ENCODE measurements at places on chromosomes 6 and 20.

DNA sequence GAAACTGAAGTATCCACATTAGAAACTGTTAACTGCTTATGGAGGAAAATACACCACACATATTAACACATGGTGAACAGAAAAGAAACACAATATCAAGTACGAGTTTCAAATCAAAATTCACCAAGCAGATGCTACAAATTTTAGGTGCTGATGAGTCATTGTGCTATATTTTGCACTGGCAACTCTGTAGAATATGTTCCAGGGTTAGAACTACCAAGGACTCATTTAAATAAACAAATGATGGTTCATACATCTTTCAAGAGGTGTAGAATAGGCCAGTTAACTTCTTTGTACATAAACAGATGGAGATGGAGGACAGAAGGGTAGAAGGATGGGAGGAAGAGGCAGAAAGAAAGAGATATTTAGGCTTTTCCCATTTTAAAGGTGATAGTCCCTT, 184.9 kb downstream of the ARHGAP18 start:
- DNase-seq, result no peak

- no peak for DNase-seq
Observed at GRCh38 chr6:111114482-111114881, 27.2 kb downstream of the SLC16A10 start.

DNA sequence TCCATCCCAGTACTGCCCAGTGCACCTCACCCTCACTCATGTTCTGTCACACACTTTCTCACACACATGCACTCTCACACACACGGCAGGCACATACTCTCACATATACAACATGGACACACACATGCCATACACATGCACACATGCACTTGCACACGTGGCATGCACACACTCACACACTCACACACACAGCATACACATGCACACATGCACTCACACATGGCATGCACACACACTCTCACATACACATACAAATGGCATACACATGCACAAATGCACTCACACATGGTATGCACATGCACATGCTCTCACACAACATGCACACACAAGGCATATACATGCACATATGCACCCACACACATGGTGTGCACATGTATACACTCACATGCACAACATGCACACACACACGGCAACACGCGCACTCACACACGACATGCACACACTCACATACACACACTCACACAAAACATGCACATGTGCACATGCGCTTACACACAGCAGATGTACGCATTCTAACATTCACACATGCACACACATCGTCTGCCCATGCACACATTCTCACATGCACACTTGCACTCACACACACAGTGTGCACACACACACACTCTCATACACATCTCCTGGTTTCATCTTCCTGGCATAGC, 131.7 kb upstream of the THBS2 start:
- no peak for DNase-seq

DNA sequence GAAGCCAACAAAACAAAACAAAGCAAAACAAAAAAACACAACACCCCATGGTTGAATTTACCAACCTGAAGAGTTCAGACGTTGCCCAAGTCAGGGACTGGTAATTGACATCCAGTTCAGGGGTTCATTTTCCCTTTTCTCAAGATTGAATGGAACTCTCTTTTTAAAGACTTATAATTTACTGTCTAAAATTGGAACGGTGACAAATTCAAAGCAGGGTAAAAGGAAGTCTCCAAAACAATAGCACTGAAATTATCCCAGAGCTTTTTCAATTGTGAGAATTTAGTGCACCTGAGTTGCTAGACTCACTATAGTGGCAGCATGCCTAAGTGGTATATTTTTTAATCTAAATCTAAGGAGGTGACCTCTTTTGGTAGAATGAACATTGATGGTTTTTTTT, 90.9 kb upstream of the PREP start:
- no peak for DNase-seq

- no peak for DNase-seq
Observed at GRCh38 chr6:84462698-84463097, 235.3 kb upstream of the CEP162 start.

- DNase-seq, result peak; percentile 80
Observed at GRCh38 chr20:11891077-11891775, 26.5 kb upstream of the BTBD3 start.

- DNase-seq, result no peak
Observed at GRCh38 chr6:114291428-114291827, 51.4 kb downstream of the HS3ST5 start.

DNA sequence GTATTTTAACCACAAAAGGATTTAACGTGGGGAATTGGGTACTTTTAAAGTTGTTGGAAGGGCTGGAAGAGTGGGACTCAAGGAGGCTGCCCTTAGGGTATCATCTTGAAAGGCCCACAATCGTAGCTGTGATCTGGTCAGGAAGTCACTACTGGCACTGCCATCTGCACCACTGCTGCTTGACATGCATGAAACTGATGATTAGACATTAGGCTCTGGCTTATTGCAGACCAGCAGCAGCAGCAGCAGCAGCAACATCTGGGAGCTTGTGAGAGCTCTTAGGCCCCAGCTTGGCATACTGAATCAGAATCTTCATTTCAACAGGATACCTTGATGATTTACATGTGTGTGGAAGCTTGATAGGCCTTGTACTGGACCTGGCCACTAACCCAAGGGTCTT, 68.6 kb downstream of the PHF20 start:
- no peak for DNase-seq

DNA sequence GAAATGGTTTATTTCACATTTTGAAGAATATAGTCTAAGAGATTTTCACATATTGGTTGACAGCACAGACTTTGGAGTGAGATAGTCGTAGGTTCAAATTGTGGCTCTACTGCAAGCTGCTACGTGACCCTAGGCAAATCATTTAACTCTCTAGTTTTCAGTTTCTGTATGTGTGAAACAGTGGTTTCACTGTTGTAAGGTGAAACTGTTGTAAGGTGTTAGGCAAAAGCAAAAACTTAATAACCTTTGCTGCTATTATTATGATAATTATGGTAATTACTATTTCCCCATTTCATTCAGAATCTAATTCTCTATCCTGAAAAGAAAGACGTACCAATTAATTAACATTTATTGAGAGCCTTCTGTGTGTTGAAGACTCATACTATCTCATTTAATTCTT, 144.2 kb downstream of the REV3L start:
- no peak for DNase-seq

- no peak for DNase-seq
Observed at GRCh38 chr20:2207770-2208097, 88.1 kb upstream of the TGM3 start.

- no peak for DNase-seq
Observed at GRCh38 chr20:37540001-37540400, 12.3 kb upstream of the BLCAP start.

- DNase-seq, result peak; percentile 82
Observed at GRCh38 chr20:63230800-63231268, 4.9 kb upstream of the BIRC7 start.

GRCh38 chr20:47253872-47254271, 102.6 kb downstream of the ZMYND8 start:
- DNase-seq, result no peak

DNA sequence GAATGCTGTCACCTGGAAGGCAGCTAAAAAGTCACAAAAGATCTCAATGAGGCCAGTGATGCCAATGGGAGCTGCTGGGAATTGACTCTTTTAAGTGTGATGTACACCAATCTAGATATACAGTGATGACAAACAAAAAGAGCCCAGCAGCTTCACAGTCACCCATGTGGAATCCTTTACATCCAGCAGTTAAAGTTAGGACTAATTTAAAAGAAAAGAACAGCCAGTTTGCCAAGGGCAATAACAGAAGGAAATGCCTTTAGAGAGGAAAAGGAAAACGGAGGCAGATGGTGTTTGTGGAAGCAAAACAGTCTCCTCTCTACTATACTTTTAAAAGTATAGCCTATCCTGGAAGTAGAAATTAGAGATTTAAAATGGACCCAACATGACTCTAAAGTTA, 873.5 kb downstream of the EPHA7 start:
- no peak for DNase-seq

- no peak for DNase-seq
Observed at GRCh38 chr20:57450931-57451330, 59.7 kb downstream of the RBM38 start.

DNA sequence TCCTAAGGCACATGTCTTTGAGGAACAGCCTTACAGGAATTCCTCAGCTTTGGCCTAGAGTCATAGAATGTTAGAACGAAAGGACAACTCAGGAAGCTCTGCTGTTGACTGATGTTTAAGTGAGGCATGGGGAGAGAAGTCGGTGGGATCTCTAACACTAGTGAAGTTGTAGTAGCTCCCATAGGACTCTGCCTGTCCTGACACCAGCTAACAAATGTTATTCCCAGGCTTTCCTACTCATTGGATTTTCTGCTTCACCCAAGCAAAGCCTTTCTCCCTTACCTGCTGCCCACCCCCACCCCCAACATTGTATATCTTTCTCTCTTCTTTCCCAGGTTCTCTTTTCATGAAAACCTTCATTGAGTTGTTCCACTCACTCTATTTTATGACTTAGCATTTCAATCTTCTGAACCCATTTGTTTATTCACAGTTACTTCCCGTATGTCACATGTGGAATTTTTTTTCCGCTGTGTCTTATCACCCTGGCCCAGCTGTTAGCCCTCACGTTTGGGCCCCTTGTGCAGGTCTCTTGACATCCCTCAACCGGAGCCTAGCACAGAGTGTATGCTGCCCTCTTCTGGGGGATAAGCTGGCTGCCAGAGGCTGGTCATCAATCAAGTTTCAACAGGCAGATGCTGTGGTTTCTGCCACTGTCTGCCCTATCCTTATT, 39.2 kb upstream of the RNF8 start:
- peak; percentile 57 for DNase-seq

- DNase-seq, result no peak
Observed at GRCh38 chr6:79246891-79247290, 12.4 kb upstream of the HMGN3 start.

DNA sequence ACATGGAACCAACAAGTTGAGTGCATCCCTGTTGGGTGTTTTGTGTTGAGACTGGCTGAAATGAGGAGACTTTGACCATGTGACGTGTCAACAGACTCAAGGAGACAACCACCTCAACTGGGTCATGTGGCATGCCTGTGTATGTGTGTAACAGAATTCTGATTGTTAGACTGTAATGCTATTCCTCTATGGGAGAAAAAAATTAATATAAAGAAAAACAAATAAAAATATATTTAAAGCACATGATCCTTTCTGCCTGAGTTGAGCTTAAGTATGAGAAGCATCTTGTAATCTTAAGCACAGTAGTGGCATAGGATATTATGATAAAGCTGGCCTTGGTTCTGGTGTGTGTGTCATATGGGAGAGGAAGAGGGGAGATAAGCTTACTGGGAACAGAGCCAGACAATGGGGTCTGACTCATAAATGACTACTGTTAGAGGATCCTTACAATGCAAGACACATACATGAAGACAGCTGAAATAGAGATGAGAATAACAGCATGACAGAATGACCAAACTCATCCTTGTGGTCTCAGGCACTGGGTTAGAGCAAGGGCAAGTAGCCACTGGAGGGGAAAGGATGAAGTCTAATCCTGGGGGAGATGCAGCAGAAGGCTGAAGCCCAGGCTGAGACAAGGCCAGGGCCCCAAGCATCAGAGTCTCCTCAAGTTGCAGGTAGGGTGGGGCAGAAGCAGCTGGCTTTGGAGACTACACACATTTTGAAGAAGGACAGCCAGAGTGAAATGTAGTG, 9.2 kb downstream of the TP53INP2 start:
- DNase-seq, result no peak

- DNase-seq, result no peak
Observed at GRCh38 chr6:29519291-29520010, 31.7 kb upstream of the MAS1L start.

GRCh38 chr6:24529985-24530384, 35.2 kb downstream of the ALDH5A1 start:
- DNase-seq, result no peak

- peak; percentile 48 for DNase-seq
Observed at GRCh38 chr6:15073344-15073789, 172.5 kb upstream of the JARID2 start.

DNA sequence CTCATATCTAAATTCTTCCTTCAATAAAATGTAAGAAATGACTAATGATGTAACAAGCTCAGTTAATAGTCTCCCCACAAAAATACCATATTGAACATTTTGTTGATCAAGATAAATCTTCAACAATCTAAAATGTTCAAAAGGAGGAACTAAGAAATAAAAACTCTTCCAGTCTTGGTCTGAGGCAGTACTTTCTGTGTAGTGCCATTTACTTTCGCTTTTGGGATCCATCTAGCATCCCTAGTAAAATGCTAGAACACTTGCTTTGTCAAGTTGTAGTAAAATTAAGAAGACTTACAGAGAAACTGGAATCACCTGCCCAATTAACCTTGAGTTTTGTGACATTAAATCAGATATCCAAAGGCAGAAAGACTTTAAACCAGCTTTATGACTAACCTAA, 246.4 kb downstream of the KHDRBS2 start:
- no peak for DNase-seq

DNA sequence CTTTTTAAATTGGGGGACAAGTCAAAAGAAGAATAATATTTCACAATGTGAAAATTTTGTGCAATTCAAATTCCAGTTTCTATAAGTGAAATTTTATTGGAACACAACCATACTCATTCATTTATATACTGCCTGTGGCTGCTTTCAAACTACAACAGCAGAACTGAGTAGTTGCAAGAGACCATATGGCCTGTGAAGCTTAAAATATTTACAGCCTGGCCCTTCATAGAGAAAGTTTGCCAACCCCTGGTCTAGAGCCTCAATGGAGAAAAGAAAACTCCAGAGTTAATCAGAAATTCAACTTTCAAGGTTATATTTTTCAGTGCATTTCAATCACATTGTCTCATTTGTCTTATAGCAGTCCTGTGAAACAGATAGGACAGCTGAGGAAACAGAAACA, 26.6 kb upstream of the FBXO9 start:
- no peak for DNase-seq

GRCh38 chr6:151434369-151434768, 17.6 kb downstream of the RMND1 start:
- no peak for DNase-seq
